H4 (cell line): ENCODE measurements at places on chromosomes 3 and 15. TPM values are rescaled to one million over a fixed set of nuclear protein-coding genes. Genes with fewer than 3 reads are reported as not detected.

DNA sequence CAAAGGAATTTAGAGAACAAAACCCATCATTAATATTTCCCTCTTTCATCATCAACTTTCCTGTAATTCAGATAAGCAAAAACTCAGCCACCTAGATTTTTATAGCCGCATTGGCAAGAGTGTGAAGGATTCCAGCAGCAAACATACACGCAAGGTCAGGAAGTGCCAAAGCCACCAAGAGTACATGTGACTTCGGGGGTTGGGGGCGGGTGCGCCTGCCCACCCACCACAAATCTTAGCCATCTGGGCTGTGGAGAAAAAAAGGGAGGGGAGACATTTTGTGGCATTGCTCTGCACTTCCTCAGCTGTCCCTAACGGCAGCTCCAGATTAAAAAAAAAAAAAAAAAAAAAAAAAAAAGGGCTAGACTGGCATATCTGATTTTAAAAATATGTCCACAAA lies 148.4 kb downstream of the TNIK start:
- peak; percentile 41 for DNase-seq

Gene TLNRD1
- 2.7 and 4.0 TPM in 2 replicates for total RNA-seq

DNA sequence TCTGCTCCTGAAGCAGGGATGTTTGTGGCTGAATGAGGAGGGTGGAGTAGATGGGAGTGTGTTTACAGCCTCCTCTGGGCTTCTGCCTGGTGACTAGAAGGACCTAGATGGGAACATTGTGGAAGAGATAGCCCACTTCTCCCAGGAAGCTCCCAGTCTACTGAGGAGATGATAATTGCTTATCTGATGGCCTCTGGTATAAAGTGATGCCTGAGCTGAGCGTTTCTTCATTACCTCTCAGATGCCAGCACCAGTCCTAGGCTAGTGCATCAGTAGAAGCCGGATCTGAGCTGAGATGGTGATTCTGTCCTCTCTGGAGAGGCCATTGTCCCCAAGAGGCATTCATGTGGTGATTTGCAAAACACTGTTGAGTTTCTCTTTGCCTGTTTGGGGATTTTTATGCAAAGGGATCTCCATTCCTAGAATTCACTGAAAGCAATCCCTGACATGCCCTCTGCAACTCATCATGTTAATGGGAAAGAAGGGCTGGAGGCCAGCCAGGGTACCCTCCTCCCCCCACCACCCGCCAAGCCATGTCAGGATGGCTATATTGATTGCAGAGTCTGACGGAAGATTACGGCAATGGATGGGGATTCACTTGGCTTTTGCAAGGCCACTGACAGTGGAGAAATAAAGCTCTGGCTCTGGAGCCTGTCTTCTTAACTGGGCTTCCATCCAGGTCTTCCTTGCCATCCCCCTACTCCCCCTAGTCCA lies 166.4 kb upstream of the ROPN1 start:
- no peak for DNase-seq

Gene MUSTN1
- total RNA-seq, result not detected in 2 replicates

- DNase-seq, result peak; percentile 96
Measured at GRCh38 chr3:134794950-134795745, at the start of gene EPHB1. Gene EPHB1, plus strand, starts transcription at chr3:134795260.

DNA sequence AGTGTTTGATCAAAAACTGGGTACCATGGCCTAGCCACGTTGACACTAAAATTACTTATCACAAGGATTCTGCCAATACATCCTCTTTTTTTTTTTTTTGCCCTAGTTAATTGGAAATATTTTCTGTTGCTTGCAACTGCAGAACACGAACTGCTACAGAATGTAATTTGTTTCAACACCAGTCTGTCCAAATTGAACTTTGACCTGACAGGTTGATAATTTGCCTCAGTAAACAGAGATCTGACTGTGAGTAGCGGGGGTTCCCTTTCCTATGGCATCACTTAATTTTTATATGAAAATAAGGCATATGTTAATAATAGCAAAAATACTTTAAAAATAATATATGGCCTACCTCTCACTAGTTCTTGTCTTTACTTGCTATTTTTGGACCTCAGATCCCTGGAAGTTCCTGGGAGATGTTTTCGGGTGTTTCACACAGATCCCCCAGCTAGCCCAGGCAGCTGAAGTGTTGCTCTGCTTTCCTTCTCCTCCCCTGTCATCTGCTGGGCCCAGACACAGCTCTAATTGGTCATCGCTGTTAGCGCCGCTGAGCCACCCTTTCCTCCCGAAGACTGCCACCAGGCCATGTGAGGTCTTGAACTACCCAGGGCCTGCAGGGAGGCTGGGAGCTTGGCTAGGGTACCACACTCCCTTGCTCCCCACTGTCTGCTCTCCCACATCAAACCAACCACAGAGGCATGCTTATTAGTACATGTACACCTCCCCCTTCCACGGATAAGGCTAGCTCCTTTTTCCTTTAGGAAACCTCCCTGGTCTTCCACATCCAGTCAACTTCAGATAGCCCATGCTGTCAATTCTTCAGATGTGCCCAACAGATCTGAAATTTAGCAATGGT lies 89.8 kb upstream of the RNF7 start:
- DNase-seq, result no peak

DNA sequence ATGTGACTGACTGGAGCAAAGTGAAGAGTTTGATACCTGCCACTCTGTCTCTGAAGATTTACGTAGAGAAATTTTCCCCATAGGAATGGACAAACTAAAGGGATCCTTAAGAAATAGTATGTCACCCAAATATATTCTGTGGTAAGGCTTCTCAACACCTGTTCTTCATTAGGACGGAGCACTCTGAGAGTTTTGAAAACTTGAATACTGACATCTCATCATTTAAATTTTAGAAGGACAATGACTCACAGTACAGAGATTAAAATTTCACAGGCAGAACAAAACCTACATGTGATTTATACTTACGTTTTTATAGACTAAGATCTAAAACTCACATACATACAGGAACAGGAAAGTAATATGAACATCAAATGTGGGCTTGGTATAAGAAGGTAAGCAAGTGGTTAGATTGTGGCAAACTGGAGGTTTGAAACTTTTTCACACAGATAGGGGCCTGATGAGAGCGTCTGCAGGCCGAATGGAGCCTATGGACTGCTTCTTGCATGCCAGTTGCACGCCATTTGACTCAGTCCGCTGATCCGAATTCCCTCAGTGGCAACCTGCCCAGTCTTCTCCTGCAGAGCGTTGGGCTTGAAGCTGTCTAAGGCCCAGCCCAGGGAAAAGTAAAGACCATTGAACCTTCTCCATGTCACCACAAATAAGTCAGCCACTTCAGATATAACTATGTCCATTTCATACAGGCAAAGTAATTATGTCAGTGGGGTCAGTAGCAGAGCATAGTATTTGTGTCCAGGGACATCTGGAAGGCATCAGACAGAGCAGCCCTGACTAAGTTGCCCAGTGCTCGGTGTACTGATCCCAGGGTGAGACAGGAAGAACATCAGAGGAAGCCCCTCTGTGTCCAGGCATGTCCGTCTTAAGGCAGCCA lies 45.7 kb downstream of the ZBTB38 start:
- DNase-seq, result no peak

GRCh38 chr3:171813897-171814460 lies 3.7 kb upstream of the PLD1 start:
- no peak for DNase-seq

GRCh38 chr15:55526559-55527036 lies 18.6 kb upstream of the DNAAF4 start:
- peak; percentile 71 for DNase-seq

Gene PLA2G4F
- total RNA-seq, result not detected in 2 replicates

Gene OXTR
- 0.12 and 0.27 TPM in 2 replicates for total RNA-seq

Gene GHSR
- total RNA-seq, result not detected in 2 replicates

DNA sequence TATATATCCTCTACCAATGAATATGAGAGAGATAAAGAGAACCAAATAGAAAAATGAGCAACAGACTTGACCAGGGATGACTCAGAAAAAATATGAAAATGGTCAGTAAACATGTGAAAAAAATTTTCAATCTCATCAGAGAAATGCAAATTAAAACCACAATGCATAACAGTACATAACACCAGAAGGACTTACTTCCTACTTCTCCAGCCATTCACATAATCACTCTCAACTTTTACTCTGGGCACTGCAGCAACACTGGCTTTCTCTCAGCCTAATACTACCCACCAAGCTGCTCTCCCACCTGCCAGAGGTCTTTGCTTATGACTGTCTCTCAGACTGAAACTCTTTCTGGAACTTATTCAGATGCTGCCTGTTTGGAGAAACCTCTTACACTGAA lies 49.4 kb downstream of the DPH6 start:
- DNase-seq, result no peak
